Stimulated activated CD8-positive, alpha-beta memory T cell treated with anti-CD3 and anti-CD28 coated beads, Interleukin-12 subunit alpha, Interleukin-12 subunit beta, amount 100 ng/mL, for 4 hours (primary cell): ENCODE measurements at places on chromosomes 2 and 18.

DNA sequence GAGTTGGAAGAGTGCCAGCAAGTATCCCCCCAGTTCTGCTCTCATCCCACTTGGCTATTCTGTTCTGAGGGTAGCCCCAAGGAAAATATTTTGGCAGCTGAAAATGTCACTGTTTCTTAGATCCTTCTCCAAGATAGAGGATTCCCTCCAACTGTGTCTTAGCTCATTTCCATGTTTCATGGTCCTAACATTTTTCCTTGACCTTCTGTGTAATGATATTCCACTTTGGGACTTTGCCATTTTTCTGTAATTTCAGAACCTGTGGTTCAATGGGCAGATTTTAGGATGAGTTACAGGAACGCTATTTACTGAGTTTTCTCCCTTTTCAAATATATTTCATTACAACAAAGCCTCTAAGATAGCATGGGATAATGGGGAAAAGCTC, 34.7 kb downstream of the NHEJ1 start:
- DNase-seq = no peak

GRCh38 chr2:230953845-230954244, 28.8 kb upstream of the GPR55 start:
- DNase-seq = no peak

DNA sequence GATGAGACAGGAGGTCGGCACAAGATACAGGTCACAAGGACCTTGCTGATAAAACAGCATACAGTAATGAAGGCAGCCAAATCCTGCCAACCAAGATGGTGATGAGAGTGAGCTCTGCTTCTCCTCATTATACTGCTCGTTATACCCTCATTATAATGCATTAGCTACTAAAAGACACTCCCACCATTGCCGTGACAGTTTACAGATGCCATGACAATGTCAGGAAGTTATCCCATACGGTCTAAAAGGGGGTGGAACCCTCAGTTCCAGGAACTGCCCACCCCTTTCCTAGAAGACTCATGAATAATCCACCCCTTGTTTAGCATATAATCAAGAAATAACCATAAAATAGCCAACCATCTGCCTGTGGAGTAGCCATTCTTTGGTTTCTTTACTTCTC, 224.2 kb downstream of the RBM43 start:
- DNase-seq = no peak

- DNase-seq = no peak
These were observed 23.0 kb upstream of the ACKR3 start for GRCh38 chr2:236546561-236547002.

DNA sequence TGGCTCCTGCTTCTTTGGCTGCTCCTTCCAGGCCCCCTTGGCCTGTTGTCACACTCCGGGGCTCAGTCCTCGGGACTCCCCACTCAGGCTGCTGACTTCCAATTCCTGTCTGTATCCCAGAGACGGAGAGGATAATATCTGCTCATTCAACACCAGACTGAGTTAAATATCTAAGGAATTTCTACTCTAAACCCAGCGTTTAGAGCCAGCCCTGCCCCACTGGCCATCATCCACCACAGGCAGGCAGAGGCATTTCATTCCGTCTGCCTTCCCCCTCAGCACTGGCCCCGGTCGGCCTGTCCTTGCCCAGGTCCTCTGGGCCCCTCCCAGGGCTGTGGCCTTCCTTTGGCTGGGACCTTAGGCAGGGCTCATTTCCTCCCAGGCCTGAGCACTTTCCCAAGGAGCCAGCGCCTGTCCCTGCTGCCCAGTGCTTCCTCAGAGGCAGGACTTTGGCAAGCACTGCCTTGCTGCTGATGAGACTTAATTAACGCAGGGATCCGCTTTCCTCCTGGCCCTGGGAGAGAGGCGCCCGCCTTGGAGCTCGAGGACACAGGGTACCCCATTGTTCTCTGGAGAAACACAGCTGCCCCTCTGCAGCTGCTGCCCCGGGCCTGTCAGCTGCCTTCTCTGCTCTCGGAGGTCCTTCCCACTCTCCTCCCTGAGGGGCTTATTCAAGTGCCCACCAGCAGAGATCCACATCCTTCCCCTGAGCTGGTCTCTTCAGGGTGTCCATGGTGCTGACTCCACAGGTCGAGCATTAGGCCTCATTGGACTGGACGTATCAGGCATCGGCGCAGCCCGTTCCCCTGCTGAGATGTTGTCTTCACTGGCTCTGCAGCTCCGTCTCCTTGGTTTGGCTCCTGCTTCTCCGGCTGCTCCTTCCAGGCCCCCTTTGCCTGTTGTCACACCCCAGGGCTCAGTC, 42.8 kb downstream of the ATOH8 start:
- DNase-seq = no peak

DNA sequence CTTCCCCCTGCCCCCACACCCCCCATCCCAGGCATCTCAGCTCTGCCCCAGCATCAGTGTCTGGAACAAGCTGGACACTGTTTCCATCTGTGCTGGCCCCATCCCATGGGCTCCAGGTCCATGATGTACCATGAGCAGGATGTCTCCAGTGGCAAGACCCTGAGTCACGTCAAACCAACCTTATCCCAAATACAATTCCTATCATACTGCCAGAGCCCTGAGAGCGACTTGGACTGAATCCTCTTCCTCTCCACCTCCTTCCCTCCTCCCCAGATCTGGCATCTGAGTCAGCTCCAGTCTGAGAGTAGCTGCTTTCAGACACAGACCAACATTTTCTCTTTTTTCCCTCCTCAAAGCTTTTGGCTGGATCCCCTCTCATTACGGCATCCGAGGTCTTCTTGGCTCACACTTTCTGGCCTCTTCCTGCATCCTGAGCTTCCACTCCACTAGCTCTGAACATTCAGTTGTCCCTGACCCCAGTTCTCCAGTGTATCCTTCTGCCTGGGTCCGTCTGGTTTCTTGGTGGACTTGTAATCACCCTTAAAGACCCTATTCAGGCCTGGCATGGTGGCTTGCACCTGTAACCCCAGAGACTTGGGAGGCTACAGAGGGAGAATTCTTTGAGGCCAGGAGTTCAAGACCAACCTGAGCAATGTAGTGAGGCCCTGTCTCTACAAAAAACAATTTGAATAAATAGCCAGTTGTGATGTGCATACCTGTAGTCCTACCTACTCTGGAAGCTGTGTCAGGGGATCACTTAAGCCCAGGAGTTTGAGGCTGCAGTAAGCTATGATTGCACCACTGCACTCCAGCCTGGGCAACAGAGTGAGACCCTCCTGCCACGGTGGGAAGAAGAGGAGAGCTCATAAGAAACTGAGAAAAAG, 68.3 kb downstream of the ACKR3 start:
- no peak for DNase-seq

- no peak for DNase-seq
These were observed 1651.8 kb downstream of the DPP10 start for GRCh38 chr2:116094196-116094595.

GRCh38 chr2:56613920-56614319, 430.1 kb downstream of the CCDC85A start:
- DNase-seq = no peak

GRCh38 chr2:24490181-24490689, 819 bp upstream of the NCOA1 start:
- DNase-seq = no peak

- no peak for DNase-seq
These were observed 821 bp upstream of the EPHA4 start for GRCh38 chr2:221572821-221573429.

- DNase-seq = no peak
These were observed 36.9 kb downstream of the NAPG start for GRCh38 chr18:10562773-10563160.

- DNase-seq = peak; percentile 5
These were observed 285.9 kb downstream of the RNF144A start for GRCh38 chr2:7203056-7203467.

GRCh38 chr2:62142054-62142453, 53.9 kb upstream of the B3GNT2 start:
- no peak for DNase-seq

DNA sequence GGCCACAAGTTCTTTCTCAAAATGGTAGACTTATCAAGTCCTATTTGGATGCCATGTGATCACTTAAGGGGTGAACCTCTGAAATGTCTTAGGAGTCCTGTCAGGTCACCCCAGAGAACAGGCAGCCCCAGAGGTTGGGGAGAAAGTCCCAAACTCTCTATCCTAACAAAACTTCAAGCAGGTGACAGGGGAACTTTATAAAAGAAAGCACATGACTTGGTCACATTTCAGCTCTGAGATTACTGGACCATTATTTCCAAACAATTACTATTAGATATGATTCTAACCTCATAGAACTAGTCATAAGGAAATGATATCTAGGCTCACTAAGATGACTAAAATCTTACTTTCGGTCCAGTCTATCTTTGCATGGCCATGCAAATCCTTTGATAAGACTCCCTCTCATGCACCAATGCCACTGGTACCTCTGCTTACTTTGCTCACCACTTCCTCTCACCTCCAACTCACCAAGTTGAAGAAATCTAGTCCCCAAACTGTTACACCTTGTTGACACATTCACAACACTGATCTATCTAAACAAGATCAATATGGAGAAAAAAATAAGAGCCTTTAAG, 107.0 kb downstream of the GALNT14 start:
- no peak for DNase-seq

DNA sequence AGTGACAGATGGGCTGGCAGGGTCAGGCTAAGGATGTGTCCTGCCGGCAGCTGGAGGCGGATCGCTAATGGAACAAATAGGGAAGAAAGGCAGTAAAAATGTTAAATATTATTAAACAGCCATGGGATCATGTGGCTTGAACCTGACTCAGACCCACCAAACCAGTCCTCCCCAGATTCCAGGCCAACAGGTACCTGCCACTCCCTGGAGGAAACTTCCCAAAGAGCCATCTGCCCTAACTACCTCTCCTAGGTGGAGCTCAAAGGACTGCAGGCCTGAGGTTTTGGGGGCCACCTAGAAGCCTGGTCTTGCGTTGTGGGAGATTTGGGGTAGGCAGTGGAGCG, 34.3 kb downstream of the CIB4 start:
- DNase-seq = no peak

DNA sequence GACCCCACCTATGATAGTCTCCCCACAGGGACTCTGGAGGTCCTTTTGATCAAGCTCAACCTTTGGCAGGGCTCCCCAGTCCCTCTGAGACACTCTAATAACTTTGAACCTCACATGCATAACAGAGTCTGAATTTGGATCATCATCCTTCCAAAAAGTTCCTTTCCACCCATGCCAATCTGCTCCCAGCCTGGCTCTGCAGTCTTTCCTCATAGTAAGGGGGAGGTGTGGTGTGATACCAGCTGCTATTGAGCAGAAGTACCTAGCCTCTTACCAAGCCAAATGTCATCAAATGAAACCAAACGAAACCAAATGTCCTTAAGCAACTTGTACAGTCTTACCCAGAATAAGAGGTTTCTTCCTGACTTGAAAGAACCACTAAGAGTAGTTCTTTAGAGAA, 36.5 kb downstream of the DTNA start:
- DNase-seq = no peak

GRCh38 chr18:9117980-9118841, 15.7 kb downstream of the NDUFV2 start:
- DNase-seq = no peak

DNA sequence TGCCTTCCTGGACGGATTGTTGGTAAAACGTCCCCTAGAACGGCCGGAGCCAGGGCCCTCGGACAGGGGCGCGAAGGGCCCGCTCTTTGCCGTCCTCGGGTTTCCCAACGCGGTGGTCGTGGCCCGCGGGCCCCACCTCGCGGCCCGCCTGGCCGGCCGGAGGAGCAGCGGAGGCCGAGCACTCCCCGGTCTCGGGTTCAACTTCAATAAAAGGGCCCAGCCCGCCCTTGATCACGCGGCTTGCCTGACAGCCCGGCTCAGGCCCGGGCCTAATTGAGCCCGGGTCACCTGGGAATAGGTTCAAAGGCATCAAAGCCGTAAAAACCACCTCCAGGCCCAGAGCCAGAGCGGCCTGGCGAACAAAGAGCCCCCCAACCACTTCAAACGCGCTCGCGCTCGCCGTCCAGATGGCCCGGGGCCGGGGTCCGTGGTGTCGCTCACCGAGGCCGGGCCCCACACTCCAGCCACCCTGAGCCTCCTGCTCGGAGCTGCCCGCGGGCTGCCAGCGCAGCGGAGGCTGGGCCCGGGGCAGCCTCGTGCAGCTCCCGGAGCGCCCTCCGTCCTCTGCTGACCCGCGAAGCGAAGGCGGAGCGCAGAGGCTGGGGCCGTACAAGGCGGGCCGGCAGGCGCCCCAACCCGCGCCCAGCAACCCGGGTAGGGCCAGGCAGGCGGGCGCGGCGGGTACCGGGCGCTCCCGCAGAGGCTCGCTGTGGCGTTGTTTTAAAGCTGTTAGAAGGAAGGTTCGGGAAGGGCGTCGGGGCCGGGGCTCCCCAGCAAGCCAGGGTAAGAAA, 1.1 kb upstream of the TWIST2 start:
- no peak for DNase-seq

DNA sequence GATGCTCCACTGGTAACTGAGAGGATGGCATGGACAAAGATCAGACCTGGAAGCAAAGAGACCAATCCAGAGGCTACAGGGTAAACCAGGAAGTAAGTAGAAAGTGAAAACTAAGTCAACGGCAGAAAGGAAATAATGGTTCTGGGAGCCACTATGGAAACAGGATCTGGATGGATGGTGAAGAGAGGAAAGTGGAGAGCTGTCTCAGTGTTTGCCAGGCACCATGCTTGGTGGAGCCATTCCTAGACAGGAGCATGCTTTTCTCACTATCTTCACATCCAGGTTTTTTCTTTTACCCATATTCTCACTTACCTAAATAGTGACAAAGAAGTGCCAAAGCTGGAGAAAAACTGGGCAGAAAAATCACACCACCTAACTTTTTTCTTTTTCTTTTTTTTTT, 22.2 kb downstream of the ZNF521 start:
- no peak for DNase-seq

DNA sequence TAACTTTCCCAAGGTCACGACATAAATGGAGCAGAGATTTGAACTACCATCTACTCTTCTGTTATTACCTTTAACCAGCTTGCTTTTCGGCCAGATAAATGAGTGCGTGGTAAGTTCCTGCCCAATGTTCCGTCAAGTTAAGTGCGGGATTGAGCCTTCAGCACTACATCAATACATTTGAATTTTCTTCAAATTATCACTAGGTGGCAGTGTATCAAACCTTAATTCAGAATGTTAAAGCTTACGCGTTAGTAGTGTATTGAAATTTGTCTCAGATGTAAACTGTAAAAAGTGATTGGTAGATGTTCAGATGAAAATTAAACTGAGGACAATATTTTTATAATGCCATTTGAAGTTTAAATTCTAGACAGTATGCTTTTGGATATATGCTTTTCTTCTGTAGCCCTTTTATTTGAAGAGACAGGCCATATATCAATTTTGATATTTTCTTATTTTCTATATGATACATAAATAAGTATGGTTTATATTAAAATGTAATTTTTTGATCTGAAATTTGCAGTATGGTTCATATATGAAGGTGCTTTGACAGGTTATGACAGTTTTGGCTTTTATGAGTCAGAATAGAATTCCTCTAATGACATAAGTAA, 681.3 kb downstream of the ADCYAP1 start:
- DNase-seq = no peak

DNA sequence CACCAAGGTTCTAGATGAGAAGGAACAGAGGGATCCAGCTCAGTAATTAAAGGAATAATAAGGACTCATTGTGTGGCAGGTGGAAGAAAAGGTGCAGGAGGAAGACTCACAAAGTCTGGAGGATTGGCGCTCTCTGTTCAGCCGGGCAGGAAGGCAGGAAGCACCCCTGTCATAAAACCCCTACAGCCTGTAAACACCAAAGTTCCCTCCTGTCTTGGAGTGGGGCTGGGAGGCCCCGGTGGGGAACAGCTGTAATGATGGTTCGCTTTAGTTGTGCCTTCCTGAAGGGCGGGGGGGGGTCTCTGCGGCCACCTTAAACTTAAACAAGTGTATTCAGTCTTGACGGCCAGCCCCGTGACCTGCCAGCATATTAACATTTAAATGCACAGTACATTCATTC, 84.3 kb downstream of the GBX2 start:
- no peak for DNase-seq

- DNase-seq = no peak
These were observed 70.6 kb downstream of the CERS6 start for GRCh38 chr2:168526641-168527040.
